ENCODE measurements at places on chromosomes 1 and 21.

DNA sequence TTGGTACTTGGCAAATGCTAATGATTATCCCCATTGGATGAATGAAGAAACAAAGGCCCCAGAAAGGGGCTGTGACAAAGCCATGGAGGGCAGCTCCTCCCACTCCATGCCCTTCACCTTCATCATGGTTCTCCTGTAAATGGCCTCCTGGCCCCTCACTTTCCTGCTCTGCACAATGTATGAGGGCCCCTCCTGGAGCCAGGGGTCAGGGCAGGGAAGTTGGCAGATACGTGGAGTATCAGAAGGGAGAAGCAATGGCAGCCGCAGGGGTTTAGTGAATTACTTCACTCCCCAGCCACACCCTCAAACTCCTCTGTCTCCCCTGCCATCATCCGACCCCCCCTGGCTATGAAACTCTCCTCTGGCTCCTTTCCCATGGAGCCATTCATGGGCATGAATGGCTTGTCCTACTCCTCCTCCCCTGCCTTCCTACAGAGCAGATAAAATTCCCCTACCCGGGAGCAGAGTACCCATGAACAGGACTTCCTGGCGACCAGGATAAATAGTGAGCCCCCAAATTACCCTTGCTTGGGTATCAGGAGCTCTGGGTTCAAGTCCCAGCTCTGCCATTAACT is 86.3 kb downstream of the CAMK2N1 start:
- DNase-seq, result no peak

DNA sequence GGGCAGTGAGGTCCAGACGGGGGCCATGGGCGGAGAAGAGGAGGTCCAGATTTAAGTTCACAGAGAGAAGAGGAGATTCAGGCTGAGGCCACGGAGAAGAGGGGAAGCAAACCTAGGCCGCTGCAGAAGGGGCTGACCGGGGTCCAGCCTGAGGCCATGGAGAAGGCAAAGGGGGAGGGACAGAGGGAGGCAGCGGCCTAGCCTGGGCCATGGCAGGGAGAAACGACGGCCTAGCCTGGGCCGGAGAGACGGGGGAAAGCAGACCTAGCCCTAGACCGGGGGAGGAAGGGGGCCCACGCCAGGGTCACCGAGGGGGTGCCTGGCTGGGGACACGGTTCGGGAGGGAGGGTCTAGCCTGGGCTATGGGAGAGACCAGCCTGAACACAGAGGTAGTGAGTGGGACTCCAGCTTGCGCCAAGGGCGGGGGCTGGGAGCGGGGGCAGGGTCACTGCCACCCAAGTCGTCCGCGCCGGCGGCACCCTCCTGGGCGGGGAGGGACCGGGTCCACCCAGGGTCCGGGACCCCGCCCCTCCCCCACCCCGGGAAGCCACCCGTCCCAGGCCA is 459 bp downstream of the CAPZB start:
- no peak for DNase-seq

DNA sequence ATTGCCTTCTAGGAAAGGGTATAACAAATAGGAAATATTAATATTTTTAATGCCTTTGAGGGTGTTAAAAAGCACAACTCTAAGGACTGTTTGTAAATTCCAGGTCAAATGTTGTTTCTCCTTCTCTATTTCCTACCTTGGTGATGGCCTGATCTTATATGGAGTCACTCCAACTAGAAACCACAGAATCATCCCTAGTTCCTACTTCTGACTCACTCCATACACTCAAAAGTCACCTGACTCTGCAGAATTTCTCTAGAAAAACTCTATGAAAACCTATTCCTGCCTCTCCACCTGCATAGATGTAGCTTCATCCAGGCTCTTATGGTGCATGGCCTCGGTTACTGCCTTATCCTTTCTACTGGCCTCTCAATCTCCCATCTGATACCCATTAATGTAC is 14.5 kb downstream of the RGS4 start:
- DNase-seq, result no peak

DNA sequence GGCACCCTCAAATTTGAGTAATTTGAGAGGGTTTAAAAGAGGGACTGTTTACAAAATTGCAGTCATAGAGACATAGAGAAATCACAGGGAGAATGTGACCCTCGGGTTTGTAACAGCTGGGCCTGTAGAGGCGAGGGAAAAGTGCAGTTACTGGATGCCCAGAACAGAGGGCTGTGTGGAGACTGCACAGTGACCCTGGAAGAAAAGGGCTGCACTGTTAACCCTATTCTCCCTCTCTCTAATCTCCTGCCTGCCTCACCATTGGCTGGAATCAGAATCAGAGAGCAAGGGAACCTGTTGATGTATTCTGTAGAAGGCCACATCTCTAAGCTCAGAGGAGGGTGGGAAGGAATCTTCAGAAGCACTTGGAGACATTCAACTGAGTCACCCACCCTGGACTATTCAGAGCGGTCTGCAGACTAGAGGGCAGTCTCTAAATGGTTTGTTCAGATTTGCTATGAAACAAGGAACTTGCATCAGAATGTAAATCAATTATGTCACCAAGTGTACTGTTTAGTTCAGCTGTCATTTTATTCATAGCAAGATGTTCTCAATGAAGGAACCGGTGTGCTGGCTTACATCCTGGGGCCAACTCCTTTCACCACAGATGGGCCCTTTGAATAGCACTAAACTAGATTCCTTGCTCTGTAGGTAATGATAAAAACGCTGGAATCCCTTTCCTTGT is 132.2 kb upstream of the HOOK1 start:
- DNase-seq, result peak; percentile 62

DNA sequence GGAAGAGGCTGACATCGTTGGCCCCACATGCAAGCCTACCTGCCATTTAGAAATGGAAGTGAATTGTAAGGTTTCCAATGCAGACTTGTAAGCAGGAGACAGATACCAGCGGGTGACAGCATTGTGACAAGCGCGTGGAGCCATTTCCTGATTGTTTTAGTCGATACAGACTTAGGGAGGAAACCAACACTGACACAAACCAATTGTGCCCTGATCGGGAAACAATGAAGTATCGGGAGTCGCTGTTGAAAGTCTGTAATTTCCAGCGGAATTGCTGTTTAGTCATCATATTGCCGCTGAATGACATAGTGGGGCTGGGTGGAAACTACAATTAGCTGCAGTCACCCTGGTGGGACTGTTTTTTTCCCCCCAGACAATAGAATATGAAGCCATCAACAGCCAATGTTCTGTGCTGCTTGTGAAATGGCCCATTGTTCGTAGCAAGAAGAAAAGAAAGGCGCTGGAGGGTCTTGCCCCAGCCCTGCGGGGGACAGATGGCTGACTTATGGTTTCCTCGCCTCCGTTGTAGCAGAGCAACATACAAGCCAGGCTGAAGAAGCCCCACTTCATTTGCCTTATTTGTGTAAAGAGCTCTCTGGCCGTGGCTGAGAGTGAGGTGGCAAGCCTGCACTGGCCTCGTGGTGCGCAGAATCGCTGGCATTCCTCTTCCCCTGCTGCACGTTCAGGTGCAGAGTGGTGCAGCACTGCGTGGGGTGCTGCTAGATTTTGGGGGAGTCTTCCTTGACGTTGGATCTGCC is 462.7 kb downstream of the CAMTA1 start:
- no peak for DNase-seq

- DNase-seq, result no peak
Observed at GRCh38 chr1:238606457-238606856, 715.7 kb upstream of the ZP4 start.

DNA sequence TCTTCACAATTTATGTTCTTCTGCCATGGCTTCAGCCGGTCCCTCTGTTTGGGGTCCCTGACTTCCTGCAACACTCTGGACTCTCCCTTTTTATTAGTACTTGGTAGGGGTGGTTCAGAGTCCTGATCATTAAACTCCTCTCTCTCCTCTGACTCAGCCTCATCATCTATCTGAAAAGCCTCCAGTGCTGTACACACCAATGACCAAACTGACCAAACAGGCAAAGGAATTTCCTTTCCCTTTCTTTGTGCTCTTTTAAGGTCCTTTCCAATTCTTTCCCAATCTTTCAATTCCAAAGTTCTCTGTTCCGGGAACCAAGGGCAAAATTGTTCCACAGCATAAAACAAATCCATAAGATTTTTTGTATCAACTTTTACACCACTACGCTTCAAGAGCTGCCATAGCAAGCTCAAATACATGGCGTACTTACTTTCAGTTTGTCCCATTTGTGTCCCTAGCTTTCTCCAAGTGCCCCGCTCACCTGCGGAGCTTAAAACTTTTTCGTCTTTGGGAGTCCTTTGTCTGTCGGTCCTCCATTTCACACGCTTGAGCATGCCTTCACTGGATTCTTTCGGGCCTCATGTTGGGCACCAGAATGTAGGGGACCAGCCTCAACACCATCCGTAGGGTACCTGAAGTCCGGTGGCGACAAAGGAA is 9.6 kb downstream of the DAP3 start:
- no peak for DNase-seq

DNA sequence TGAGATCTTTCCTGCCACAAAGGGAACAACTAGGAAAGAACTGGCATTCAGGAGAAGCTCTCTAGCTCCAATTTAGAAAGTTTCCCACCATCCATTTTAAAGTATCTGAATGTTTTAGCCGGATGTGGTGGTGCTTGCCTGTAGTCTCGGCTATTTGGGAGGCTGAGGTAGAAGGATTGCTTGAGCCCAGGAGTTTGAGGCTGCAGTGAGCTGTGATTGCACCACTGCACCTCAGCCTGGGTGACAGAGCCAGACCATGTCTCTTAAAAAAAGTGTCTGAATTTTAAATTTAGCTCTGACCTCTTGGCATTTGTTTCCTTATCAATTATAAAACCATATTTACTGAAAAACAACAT is 67.2 kb downstream of the RPAP2 start:
- no peak for DNase-seq

DNA sequence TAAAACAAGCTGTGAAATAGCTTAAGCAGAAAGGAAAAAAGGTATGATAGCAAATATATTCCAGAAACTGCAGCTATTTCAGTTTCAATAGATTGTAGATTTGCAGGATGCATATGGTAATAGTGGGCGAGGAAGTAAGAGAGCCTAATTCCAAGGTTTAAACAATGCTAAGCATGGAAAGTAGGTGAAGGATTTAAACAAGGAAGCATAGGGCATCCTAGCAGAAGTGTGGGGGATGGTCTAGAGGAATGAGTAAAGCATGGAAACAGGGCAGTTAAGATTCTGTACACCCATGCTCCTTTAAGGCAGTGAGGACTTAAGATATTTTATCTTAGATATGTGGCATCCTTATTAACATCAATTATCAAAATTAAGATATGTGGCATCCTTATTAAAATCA is 2.6 kb downstream of the IVNS1ABP start:
- no peak for DNase-seq

DNA sequence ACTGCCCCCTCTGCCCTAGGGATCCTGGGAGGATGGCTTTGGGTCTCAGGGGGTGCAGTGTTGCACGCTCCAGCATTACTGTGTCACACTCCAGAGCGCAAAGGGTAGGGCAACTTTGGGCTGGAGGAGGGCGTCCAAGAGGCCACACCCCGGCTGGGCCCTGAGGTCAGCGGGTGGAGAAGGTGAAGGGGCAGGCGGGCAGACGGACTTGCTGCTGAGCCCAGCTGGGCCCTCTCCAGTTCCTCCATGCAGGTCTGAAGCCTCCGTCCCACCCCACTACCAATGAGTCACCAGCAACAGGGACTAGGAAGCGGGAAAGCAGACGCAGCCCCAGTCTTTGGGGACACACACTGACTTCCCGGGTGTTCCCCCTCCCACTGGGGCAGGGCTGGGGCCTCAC is 116.0 kb downstream of the CASZ1 start:
- peak; percentile 6 for DNase-seq

- no peak for DNase-seq
Observed at GRCh38 chr1:30283199-30283962, 440.0 kb downstream of the MATN1 start.

DNA sequence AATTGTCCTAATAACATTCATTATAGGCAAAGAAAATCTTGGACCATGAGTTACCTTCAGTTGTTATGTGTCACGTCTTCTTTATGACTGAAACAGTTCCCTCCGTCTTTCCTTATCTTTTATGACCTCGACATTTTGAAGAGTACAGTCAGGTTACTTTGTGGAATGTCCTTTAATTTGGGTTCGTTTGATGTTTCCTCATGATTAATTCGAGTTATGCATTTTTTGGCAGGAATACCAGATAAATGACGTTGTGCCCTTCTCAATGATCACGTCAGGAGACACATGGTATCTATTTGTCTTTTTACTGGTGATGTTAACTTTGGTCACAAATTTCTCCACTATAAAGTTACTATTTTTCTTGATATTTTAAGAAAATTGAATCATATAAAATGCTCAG is 17.3 kb upstream of the KLF17 start:
- DNase-seq, result no peak

DNA sequence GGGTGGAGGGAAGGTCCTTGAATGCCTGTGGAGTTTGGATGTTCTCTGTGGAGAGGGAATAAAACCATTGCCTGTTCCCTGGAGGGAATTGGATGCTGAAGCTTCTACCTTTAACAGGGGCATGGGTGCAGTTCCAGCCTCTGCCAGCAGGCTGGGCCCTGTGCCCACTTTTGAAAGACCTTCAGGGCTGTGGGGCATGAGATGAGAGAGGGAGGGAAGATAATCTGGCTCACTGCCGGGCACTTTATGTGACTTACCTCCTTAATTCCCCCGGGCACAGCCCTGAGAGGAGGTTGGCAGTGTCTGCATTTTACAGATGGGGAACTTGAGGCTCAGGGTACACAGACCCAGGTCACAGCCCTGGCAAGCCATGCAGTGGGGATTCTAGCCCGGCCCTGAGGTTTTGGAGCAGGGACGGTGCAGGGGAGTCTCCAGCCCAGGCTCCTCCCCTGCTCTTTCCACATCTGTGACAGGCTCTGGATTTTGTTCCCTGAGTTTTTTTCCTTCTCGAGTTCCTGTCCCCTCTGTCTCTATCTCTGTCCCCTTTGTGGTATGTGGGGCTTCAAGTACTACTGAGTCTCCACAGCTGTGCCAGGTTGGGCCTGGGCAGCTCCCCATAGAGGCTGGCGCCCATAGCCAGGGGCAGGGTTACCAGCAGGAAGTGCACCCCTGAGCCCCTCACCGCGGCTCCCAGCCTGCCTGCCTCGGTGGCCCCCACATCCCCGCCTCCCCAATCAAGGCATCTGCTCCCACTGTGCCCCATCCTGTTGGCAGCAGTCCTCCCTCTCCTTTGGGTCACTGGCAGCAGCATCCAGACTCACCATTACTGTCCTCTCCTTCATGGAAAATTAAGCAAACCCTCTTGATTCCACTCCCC is 14.0 kb upstream of the THEMIS2 start:
- DNase-seq, result peak; percentile 71

DNA sequence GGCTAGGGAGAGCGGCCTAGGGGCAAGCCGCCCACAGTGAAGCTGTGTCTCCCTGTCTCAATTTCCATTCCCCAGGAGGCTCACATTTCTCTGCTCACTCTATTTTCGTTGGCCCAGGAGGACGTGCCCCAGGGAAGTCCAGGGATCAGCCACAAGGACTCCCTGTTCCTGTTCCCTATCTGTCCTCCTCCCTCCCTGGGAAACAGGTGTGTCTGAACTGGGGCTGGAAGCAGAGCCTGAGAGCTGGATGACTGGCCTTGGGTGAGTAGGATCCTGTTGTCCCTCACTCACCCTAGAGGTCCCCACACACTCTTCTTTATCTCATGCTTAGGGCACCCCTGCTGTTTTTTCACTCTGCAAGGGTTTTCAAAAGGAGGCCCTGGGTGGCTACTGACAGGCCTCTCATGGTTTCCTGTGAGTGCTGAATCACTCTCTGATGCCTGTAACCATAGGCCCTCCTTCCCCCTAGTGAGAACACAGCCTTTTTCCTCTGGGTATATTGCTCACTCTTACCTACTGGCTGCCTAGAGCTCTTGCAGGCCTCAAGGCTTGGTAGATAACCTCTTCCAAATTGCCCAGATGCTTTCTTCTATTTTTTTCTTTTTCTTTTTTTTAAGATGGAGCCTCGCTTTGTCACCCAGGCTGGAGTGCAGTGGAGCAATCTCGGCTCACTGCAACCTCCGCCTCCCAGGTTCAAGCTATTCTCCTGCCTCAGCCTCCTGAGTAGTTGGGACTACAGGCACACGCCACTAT is 3.3 kb upstream of the UTP11 start:
- peak; percentile 90 for DNase-seq

Measured in MV-4-11 (cell line).